ENCODE measurements at places on chromosomes 4 and X.
A peak's percentile ranks its signal among the peaks of the same experiment; 100 is the strongest.

- no peak for DNase-seq
These were observed 484.2 kb downstream of the BCOR start for GRCh38 chrX:39613482-39613995.

DNA sequence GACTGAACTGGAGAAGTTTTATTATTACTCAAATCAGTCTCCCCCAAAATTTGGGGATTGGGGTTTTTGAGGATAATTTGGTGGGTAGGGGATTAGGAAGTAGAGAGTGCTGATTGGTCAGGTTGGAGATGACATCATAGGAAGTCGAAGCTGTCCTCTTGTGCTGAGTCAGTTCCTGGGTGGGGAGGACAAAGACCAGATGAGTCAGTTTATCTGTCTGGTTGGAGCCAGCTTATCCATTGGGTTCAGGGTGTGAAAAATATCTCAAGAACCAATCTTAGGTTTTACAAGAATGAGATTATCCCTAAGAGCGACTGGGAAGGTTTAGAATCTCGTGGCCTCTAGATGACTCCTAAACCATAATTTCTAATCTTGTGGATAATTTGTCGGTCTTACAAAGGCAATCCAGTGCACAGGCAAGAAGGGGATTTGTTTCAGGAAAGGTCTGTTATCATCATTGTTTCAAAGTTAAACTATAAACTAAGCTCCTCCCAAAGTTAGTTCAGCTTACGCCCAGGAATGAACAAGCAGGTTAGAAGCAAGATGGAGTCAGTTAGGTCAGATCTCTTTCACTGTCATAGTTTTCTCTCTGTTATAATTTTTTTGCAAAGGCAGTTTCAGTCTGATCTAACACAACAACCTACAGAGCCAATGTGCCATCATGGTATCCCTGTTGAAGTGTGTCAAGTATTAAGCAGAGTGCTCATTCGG is 274.5 kb downstream of the SLC7A11 start:
- DNase-seq: no peak

- DNase-seq: no peak
These were observed 120.5 kb downstream of the AFF1 start for GRCh38 chr4:87055311-87055710.

DNA sequence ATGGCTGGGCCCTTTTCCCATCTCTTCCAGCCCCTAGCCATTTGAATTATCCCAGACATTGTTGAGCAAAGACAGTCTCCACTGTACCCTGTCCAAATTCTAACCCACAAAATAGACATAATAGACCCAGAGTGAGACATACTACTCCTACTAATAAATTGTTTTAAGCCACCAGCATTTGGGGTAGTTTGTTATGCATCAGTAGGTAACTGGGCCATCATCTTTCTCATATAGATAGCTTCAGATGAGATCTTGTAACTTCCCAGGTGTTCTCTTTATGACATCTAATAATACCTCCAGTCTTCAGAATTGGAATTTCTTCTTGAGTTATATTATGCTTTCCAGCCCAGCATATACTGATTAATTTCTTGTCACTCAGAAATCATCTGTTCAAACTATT is 117.2 kb upstream of the OTUD4 start:
- DNase-seq: no peak

DNA sequence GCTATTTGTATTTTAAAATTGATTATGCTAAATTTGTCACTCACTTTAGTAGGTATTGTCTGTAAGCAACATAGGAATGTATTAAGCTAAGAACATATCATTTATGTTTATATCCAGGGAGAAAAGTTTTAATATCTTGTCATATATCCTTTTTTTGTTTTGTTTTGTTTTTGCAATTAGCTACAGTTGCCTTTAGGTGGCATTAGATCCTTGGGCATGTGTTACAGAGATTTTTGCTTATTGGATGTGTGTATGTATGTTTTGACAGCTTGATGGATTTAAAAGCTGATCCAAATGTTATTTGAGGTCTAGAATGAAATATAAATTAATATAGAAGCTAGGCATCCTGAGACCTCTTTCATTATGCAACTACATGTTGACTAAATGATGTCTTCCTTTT is 36.1 kb upstream of the OTUD4 start:
- no peak for DNase-seq

DNA sequence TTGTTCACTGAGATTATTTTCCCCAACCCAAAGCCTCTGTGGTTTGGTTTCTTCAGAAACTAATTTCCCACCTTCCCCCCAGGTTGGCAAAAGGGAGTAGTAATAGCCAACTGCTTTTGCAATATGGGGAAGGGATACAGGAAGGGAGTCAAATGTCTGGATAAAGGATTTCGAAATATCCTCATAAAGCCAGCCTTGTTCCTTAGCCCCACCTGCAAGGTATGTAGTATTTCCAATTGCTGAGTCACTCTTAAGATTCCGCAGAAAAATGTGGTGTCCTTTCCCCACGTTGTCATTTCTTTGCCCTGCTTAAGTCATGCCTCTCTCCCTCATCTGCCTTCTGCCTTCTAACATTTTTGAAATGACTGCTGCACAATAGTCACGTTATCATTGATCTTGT is 138.8 kb upstream of the DCAF8L1 start:
- DNase-seq: no peak

DNA sequence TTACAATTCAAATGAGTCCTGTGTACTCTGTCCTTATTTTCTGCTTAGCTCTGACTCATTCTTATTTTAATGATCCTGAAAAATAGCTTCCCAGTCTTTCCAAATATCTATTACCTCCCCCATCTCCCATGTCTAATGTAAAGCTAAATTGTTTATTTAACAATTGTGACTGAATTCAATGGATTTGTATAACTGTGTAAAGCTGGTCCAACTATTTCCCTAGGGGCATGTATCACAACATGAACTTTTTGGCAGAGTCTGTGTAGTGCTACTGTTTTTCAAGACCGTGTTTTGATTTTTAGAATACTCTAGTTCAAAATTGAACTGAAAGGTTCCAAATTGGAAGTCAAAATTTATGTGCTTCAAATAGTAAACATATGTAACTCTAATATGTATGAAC is 67.8 kb downstream of the SPCS3 start:
- no peak for DNase-seq

GRCh38 chrX:120823556-120823955 is 52.1 kb downstream of the CT47B1 start:
- DNase-seq: no peak

DNA sequence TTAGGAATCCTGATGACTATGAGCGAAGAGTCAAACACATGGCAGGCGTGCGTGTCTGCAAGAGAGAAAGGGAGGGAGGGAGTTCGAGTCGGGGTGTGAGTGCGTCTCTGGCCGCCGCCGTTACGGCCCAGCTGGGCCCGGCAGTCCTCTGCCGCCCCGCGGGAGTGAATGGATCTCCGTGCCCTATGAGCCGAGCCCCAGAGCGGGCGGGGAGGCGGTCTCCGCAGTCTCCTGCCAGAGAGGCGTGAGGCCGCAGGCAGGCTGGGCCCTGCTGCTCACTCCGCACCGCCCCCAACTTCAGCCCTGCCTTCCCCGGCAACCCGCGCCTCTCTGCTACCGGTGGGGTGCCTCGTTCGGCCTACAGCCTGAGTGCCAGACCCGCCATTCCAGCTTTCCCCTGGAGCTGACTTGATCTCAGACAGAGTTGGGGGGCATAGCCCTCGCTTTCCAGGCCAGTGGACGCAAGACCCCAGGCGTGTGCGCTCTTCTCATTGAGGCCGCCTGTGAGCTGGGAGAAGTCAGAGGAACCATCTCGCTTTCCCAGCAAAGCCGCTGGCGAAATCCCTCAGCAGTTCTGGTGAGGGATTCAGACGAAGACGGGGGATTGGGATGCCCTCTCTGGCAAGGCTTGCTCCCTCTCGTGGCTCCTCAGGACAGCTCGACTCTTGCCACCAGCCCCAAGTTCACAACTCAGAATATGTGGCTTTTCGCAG is 1.4 kb downstream of the SLC16A2 start:
- peak; percentile 75 for DNase-seq

- no peak for DNase-seq
These were observed 61.9 kb upstream of the ZCCHC13 start for GRCh38 chrX:74242050-74242449.

DNA sequence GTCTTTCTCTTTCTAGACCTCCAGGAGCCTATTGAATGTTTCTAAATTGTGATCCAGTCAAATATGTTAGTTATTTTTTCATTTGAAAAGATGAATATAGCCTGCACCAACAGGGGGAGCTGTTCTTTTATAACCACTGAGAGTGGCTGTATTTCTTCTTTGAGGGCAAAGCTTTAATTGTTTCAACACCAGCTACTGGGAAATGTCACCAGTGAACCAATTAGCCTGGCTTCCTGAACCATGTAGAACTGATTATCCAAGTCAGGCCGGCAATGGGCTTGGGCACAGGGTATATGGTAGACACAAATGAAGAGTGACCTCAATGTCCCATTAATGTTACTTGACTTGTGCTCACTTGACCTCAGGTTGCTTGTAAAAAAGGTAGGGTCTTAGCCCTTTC is 4.8 kb upstream of the DAPP1 start:
- DNase-seq: no peak

Measured in upper lobe of right lung (tissue), 1 donor.